Hematopoietic multipotent progenitor cell treated with erythropoietin and hydrocortisone succinate and interleukin-3 and kit ligand, for 17 days (in vitro differentiated cells): ENCODE measurements at places on chromosomes 6 and 20.

GRCh38 chr6:86856379-86856778 is 80.9 kb upstream of the HTR1E start:
- DNase-seq, result no peak

DNA sequence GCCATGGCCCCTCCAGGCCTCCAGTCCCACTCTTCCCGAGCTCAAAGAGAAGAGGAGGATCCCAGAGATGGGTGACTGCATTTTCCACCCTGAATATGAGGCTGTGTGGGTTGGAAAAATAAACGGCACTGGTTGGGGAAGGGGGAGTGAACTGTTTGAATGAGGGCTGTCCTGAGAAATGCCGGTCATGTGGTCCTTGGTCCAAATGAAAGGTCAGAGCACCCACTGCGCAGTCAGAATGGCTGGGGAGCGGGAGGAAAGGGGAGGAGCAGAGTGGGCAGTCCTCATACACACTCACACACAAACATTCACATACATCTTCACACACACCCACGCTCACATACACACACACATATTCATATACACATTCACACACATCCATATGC is 83.1 kb downstream of the MRPL14 start:
- DNase-seq, result no peak

DNA sequence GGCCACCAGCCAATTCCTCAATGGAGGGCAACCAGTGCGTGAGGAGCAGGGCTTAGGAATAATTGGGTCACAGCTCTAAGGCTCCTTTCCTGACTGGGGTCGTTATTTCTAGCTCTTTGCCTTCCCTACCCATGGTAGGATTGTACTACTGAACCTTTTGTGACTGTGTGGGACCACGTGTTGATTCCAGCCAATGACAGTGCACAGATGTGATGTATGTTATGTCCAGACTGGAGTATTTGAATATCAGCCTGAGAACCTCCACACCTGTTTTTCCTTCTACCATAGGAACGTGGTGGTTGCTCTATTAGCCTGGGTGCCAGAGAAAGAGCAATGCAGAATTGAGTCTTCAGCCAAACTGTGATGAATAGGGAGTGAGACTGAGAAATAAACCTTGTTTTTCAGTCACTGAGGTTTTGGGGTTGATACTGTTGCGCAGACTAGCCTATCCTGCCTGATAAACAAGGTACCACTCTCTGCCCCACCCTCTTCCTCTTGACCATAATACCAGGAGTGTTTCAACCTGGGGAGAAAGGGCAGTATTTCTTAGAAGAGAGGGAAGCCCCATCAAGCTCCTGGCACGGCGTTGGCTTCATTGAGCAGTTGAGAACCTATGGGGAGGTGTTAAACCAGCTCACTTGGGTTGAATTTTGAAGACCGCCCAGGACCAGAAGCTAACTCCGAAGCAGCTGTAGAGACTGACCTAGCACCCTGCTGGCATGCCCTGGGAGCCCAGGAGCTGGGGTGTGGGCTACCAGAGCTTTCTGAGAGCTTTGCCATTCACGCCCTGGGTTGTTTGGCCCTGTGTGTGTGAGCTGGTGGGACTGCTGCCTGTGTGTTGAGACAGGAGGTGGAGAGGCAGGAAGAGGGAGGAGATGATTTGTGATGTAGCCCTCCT is 105.5 kb upstream of the BACH2 start:
- no peak for DNase-seq

GRCh38 chr6:106925948-106926347 is 48.6 kb downstream of the CD24 start:
- DNase-seq, result no peak

DNA sequence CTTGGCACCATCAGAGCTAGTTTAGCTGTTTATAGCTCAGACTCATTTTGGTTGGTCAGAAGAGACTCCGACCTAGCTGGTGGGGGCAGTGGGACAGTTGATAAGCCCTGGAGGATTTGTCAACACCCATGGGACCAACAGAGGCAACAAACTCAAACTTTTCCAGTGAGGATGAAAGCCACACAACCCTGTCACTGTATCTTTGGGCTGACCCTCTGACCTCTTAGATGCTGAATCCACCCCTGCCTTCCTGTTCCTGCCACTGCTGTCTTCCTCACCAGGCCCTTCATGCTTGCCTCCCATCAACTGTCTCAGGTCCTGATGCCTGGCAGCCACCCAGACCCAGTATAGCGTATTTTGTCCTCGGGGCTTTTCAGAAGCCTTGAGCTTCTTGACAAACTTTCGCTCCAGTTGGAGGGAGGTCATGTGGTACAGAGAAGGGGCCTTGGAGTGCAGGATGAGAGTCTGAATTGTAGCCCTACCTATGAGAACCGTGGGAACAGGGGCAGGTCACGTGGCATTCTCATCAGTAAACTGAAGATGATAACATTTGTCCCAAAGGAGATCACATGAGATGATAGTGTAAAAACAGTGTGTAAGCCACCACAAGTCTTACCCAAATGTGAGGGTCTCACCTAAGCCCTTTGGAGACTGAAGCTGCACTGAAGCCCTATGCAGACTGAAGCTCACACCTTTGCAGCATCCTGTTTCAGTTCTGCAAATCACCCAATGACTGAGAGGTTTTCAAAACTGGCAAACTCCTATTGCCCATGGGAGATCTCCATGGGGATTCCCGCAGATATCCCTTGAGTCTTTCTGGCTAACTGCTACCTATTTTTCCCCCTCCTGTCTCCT is 72.0 kb upstream of the F13A1 start:
- no peak for DNase-seq

GRCh38 chr6:132931936-132932514 is 117.7 kb downstream of the RPS12 start:
- no peak for DNase-seq

- no peak for DNase-seq
Observed at GRCh38 chr6:87116922-87117321, 22.0 kb upstream of the CGA start.

DNA sequence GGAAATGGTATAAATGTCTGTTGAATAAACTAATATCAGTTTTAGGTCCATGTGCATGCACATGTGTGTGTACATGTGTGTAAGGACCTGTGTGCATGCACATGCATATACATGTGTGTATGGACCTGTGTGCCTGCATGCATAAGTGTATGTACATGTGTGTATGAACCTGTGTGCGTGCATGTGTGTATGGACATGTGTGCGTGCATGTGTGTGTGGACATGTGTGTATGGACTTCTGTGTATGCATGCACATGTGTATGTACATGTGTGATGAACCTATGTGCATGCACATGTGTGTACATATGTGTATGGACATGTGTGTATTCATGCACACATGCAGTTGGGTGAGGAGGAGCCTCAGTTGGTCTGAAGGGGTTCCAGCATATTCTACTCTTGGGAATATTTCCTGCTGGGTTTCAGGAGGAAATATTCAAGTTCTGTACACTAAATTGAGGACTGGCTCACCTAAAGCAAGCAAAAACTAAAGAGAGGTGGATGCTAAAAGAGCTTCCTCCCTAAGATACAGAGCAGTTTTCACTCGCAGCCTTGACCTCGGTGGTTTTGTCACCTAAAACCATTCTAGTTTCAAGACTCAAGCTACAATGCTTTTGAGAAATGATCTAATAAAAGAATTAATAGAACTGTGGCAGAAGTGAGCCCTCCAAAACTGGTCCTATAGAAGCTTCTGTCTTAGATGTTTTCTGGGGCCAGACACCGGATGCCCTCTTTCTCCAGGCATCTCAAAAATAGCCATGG is 742.8 kb downstream of the MAFB start:
- DNase-seq, result no peak

DNA sequence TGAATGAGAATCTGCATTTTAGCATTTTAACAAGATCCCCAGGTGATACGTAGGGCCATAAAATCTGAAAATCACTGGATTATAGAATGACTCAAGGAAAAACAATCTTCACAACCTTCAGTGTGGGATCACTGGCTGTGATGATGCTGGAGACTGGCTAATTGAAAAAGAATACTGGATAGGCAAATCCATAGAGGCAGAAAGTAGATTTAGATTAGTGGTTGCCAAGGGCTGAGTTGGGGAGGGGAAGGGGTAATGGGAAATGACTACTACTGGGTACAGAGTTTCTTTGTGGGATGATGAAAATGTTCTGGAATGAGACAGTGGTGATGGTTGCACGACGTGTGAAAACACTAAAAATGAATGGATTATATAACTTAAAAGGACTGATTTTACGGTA is 84.1 kb downstream of the CDK19 start:
- no peak for DNase-seq

GRCh38 chr6:10633216-10633615 is 61.2 kb downstream of the C6orf52 start:
- no peak for DNase-seq

DNA sequence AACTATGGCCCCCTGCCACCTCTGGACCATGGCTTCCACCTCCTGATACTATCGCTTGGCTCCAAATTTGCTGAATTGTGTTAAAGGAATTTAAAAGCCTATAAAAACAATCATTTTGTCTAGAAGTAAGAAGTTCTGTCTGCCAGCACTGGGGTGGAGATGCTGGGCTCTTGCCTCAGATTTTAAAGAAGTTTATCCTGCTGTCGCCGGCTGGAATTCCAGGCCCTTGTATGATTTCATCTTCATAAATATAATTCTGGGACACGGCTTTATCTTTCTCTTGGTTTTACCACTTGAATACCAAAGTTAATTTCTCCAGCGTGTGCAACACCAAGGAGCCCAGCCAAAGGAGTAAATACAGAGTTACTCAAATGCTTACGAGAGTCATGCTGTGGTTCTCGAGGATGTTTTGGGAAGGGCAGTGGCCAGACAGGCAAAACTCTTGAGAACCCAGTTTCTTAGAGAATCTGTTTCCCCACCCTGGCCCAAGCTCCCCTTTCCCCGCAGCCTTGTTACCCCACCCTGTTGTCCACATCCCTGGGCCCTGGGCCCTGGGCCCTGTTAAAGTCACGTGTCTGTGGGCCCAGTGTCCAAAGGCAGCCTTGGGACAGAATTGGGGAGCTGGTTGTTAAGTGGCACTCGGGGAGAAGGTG is 31.9 kb downstream of the C6orf89 start:
- DNase-seq, result no peak

- no peak for DNase-seq
Observed at GRCh38 chr6:39824030-39824926, 32.1 kb downstream of the DAAM2 start.

DNA sequence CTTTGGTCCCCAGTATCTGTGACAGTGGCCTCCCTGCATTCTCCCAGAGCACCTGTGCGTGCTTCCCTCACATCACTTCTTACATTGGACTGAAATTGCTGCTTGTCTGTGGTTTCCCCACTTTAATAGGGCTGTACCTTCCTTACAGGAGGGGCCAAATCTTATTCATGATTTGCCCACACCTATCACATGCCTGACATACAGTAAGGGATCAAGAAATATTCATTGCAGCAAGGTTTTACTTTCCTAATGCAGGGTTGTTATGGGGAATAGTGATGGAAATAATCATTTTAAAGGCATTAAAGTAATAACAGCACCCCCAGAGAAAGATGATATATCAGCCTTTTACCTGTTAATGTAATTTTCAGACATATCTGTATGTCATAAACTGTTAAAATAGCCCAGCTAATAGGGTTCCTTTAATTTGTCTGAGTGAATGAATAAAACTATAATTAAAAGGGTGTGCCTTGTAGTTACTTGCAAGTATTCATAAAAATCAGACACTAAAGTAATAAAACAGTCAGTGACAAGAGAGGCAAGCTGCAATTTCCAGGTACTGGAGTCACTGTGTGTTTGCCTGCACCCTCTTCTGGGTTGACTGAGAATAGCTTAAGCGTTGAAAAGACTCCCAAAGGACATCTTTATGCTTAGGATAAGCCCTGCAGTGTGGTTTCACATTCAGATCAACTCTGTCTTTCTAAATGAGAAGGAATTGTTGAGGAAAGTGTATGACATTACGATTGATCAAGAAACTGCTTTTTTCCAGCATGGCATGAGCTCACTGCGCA is 182.7 kb downstream of the PHACTR1 start:
- DNase-seq, result no peak

GRCh38 chr6:166342349-166343149 is at the start of gene SFT2D1:
TSS of gene SFT2D1 (minus strand) at chr6:166342545. CDS start at chr6:166342481, 64 bp downstream.
- DNase-seq, result peak; percentile 61

GRCh38 chr6:42079941-42080464 is 29.7 kb downstream of the TAF8 start:
- no peak for DNase-seq

DNA sequence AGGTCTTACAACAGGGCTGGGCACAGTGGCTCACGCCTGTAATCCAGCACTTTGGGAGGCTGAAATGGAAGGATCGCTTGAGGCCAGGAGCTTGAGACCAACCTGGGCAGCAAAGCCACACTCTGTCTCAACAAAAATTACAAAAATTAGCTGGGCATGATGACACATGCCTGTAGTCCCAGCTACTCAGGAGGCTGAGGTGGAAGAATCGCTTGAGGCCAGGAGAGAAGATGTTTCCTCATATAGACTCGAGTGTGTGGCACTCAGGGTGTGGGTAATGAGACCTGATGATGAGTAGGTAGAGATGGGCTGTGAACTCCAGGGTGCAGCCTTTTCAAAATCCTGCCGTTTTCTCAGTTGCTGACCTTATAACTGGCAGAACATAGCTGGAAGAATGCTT is 125.3 kb upstream of the FOXO3 start:
- DNase-seq, result no peak

DNA sequence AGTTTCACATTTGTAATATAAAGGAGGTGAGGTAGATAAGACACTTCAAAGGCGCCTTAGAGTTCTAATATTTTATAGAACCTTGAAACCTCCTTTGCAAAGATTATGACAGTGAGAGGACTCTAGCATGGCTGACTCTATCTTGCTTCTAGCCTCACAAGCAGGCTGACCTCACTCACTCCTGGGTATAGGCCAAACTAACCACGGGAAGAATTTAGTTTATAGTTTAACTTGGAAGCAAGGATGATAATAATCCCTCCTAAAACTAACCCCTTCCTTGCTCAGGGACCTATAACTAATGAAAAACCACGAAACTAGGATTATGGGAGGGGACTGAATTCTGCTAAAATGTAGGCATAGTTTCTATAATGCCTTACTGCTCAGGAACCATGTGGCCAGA is 84.3 kb downstream of the FILIP1 start:
- no peak for DNase-seq

- peak; percentile 57 for DNase-seq
Observed at GRCh38 chr20:60262967-60263603, 304.9 kb downstream of the CDH26 start.

- DNase-seq, result no peak
Observed at GRCh38 chr6:99350573-99350972, 1.1 kb upstream of the FAXC start.

- no peak for DNase-seq
Observed at GRCh38 chr20:53839423-53840176, 230.8 kb downstream of the BCAS1 start.
